ENCODE measurements at places on chromosomes 5 and 9.
A peak's percentile ranks its signal among the peaks of the same experiment; 100 is the strongest.

DNA sequence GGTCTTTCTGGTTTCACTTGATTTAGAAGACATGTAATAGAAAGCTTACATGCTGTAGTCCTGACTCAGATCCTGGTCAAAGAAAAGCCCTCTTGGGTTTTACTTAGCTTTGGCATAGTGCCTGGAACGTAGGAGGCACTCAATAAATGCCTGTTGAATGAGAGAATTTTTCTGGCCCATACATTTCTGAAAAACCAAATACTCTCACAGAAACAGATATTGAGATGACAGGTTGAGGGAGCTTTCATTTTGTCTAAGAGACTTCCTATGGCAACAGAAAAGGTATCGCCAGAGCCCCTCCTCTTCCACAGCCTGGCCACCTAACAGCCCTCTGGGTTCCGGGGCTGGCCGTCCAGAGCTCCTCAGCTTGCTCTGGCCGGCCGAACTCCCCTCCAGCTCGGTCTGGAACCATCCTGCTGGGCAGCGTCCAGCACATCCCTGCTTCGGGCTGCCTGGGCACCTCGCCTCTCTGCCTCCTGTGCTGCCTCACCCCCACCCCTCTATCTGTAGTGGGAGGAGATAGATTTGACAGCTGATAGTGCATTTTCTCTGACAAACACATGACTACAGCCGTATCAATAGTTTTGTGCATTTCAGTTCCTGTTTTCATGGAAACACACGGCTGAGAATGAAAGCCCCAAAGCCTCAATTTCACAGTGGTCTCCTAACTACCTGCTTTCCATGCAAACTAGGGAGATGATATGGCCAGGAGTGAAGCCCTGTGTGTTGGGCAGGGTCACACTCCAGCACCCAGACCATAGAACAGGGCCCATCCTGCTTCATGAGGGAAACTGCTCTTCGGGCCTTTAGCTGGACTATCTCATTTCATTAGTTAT lies 1.1 kb downstream of the IL4 start:
- H3K27ac ChIP-seq: no peak overlapping the region
- H3K4me3 ChIP-seq: no peak overlapping the region
- no peak for DNase-seq
- H3K4me1 ChIP-seq: peaks cover 4% of the 10 kb centered on the region
- no peaks in the 10 kb centered on the region for H3K36me3 ChIP-seq

GRCh38 chr5:117336208-117336607 lies 761.6 kb upstream of the SEMA6A start:
- no peaks in the 10 kb centered on the region for H3K27me3 ChIP-seq
- no peak for DNase-seq
- H3K4me1 ChIP-seq: peaks cover 4% of the 10 kb centered on the region
- H3K36me3 ChIP-seq: no peaks in the 10 kb centered on the region
- H3K4me3 ChIP-seq: no peak overlapping the region
- no peak overlapping the region for H3K27ac ChIP-seq

GRCh38 chr9:134475011-134475790 lies 148.9 kb downstream of the RXRA start:
- no peak for DNase-seq
- H3K4me3 ChIP-seq: no peak overlapping the region
- H3K36me3 ChIP-seq: no peaks in the 10 kb centered on the region
- H3K27ac ChIP-seq: no peak overlapping the region
- H3K27me3 ChIP-seq: peaks cover 6% of the 10 kb centered on the region
- H3K4me1 ChIP-seq: peaks cover 6% of the 10 kb centered on the region

DNA sequence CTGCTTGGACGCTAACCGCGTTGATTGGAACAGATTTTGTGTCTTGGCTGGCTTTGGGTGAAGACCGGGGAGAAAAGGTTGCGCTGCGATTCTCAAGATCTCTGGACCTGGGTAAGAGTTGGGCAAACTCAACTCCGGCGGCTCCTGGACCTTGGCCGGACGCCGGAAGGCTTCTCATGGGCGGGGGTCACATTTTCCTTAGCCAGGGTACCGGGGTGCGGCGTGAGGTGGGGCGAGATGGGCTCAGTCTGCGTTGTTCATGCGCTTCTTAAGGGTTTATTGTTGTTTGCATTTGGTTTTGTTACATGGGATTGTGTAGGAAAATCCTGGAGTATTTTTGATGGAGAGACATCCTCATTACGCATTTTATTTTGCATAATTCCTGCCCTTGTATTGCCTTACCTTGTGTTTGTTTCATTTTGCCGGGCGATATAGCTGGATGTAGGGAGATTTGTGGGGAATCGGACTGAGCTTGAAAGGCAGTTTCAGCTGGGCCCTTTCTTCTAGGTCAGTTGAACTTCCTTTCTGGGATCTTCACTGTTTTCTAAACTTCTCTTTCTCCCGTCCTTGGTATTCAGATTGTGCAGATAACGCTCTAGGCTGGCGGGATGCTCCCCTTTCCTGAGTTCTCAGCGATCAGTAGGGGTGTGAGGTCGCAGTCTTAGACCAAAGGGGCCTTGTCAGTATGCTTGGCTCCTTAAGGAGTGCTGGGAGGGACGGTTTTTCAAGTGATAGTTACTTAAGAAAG lies 524 bp downstream of the MEGF10 start:
- no peaks in the 10 kb centered on the region for H3K36me3 ChIP-seq
- H3K4me3 ChIP-seq: peak overlapping the region; percentile 93
- H3K27ac ChIP-seq: no peak overlapping the region

DNA sequence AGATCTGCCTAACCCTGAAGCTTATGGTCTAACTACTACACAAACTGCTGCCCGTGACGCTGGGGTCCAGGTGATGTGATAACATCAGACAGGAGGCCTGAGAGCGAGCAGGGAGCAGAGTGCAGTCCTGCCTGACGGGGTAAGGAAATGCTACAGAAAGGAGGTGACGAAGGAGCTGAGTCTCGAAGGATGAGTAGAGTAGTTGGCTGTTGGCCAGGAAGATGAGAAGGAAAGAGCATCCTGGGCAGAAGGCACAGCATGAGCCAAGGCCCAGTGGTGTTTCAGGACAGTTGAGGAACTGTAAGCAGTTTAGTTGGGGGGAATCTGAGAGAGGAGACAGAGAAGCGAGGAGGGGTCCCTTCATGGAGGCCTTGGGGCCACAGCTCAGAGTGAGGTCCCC lies 136.0 kb upstream of the TBC1D2 start:
- peaks cover 14% of the 10 kb centered on the region for H3K27me3 ChIP-seq
- H3K4me1 ChIP-seq: peaks cover 6% of the 10 kb centered on the region

DNA sequence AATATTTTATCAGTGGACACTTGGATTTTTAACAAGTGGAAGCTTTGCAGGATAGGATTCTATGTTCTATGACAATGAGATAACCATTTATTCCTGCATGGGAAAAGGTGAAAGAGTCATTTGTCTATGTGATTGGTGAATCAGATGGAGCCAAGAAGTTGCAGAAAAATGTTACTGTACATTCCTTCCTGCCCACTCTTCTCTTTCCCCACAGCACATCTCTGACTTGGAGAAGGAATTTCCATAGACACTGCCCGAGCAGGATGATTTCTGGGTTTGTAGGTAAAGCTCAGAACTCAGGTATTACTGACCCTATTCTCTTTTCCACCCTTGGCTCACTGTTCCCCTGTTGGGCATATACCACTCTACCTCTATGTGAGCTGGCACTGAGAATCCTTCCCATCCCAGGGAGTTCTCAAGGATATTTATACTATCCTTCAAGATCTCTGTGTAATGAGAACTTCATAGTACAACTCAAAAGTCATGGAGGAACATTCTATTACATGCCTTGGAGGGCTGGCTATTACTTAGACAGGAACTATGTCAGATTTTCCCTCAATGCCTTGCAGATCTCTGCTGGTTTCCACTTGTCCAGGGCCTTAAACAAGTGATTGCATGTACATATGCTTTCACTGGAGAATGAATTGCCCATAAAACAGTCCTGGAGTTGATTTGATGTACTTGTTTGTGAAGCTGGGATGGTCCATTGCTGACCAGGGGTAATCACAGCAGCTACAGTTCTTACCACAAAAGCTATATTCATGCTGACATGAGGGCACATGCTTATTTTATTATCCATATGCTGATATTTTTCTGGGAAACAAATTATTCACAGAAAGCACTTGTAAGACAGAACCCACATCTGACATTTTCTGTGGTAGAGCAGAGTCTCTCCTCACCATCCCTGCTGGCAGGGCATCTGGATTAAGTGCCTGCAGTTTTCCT lies 24.1 kb downstream of the SLC1A3 start:
- no peak overlapping the region for H3K27ac ChIP-seq
- H3K36me3 ChIP-seq: peaks cover 9% of the 10 kb centered on the region
- no peak for DNase-seq
- H3K4me1 ChIP-seq: no peaks in the 10 kb centered on the region
- H3K4me3 ChIP-seq: no peak overlapping the region

GRCh38 chr9:70590315-70590677 lies 175.8 kb upstream of the KLF9 start:
- no peak overlapping the region for H3K27ac ChIP-seq
- peaks cover 17% of the 10 kb centered on the region for H3K4me1 ChIP-seq
- H3K27me3 ChIP-seq: no peaks in the 10 kb centered on the region
- DNase-seq: no peak
- no peak overlapping the region for H3K4me3 ChIP-seq
- no peaks in the 10 kb centered on the region for H3K36me3 ChIP-seq

DNA sequence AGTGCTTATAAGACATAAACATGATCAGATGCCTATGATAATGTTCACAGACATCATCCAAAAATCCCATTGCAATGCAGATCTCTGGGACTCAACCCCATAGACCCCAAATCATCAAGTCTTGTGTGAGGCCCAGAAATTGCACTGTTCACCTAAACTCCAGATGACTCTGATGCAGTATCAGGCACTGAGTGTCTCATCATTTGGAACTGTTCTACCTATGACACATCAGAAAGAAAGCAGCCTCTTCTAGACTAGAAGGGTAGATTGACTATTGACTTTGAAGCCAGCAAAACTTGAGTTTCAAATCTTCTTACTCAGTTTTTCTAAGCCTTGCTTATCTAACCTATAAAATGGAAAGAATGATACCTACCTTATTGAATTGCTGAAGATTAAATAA lies 58.7 kb upstream of the PAPPA start:
- DNase-seq: no peak
- no peaks in the 10 kb centered on the region for H3K36me3 ChIP-seq
- no peak overlapping the region for H3K4me3 ChIP-seq

DNA sequence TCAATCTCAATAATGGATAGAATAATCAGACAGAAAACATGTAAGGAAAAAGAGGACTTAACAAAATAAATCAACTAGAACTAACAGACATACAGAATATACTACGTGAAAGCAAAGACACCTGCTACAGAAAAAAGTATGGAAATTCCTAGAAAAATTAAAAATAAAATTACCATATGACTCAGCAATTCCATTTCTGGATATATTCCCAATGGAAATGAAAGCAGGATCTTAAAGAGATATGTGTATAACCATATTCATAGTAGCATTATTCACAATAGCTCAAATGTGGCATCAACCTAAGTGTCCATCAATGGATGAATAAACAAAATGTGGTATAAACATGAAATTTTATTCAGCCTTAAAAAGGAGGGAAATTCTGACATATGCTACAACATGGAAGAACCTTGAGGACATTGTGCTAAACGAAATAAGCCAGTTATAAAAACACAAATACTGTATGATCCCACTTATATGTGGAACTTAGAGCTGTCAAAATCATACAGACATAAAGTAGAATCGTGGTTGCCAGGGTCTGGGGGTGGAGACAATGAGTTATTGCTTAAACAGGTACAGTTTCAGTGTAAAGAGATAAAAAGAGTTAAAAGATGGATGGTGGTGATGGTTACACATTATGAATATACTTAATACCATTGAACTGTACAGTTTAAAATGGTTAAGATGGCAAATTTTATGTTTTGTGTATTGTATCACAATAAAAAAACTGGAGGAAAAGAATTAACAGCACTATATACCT lies 6.9 kb downstream of the PLAA start:
- peaks cover 10% of the 10 kb centered on the region for H3K4me1 ChIP-seq
- H3K27me3 ChIP-seq: no peaks in the 10 kb centered on the region
- no peak overlapping the region for H3K27ac ChIP-seq
- DNase-seq: no peak
- H3K36me3 ChIP-seq: peaks cover 90% of the 10 kb centered on the region

DNA sequence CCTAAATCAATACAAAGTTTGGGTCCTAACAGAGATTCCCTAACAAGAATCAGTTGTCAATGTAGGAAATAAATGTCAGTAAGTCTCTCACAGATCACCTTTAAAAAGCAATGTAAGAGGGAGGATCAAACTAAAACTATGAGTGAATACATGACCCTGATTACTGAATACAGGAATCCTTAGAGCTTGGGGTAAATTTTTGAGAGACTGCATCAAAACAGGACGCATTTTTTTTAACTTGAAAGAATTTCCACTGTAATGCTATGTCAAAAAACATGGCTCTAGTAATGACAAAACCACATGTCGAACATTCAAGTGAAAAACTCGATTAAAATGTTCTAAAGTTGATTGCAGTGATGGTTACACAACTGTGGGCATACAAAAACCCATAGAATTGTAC lies 21.9 kb downstream of the ZDHHC21 start:
- no peaks in the 10 kb centered on the region for H3K4me1 ChIP-seq
- H3K27ac ChIP-seq: no peak overlapping the region
- no peak overlapping the region for H3K4me3 ChIP-seq
- H3K36me3 ChIP-seq: peaks cover 23% of the 10 kb centered on the region
- no peak for DNase-seq

- no peaks in the 10 kb centered on the region for H3K36me3 ChIP-seq
- H3K4me1 ChIP-seq: peaks cover 81% of the 10 kb centered on the region
- DNase-seq: peak; percentile 62
- H3K27me3 ChIP-seq: peaks cover 98% of the 10 kb centered on the region
- H3K4me3 ChIP-seq: peak overlapping the region; percentile 81
These were observed 6.9 kb upstream of the DMRT3 start for GRCh38 chr9:969310-970150.

- H3K27me3 ChIP-seq: peaks cover 35% of the 10 kb centered on the region
- H3K4me1 ChIP-seq: peaks cover 32% of the 10 kb centered on the region
- no peaks in the 10 kb centered on the region for H3K36me3 ChIP-seq
- no peak for DNase-seq
These were observed 134.6 kb downstream of the OLFM1 start for GRCh38 chr9:135221951-135222631.

DNA sequence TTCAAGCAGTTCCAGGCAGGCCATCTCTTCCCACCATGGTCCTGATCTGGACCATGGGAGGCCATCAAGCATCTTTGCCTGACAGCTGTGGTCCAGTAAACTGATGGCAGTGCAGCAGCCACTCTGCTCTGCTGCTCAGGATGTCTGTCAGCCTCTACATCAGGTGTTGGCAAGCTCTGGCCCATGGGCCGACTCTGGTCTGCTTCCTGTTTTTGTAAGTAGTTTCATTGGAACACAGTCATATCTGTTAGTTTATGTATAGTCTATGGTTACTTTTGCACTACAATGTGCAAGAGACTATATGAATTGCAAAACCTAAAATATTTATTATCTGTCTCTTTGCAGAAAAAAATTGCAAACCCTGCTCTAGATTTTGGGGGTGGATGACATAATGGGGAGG lies 225.0 kb downstream of the KCTD16 start:
- H3K36me3 ChIP-seq: no peaks in the 10 kb centered on the region
- H3K4me3 ChIP-seq: no peak overlapping the region
- no peak for DNase-seq
- H3K27me3 ChIP-seq: peaks cover 3% of the 10 kb centered on the region
- H3K4me1 ChIP-seq: no peaks in the 10 kb centered on the region
